ENCODE measurements at places on chromosomes 5 and 9.

DNA sequence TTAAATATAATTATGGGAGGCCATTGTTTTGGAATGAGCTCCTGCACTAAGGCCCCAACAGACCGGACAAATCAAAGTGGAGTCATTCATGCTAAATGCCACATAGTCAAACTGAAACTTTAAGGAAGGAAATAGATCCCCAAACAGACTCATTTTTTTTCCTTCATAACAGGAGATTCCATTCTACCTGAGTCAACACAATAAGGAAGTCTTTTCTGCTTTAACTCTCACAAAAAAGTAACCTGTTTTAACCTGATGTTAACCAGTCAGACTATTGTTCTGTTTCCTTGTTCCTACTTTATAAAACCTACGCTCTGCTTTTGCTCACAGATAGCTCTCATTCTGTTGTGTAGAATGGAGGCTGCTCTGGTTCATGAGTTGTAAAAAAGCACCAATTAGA lies 234.9 kb downstream of the YTHDC2 start:
- DNase-seq: no peak

DNA sequence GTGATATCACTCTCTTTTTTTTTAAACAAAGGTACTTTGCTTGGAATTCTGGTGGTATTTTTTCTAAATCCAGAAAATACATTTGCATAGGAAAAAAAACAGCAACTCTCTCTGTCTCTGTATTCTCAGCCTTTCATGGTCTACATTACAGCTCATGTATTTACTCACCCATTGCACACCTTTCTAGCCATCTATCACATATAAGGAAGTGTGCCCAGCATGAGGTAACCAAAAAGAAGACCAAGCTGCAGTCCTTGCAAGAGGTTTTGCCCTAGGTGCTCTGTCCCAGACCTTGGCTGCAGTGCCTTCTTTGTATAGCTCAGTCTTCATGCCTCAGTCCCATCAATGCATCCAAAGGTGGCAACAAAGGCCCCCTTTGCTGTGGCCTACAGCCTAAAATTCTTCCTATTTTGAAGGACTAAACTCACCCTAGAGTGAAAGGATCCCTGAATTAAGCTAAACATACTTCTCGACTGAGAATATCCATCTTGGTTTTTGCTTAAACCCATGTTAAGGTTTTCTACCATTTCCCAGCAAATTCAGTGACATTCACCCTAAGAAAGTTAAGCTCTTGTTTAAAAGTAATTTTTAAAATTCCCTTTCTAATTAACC lies 446.4 kb downstream of the KIF4B start:
- no peak for DNase-seq

GRCh38 chr5:179272326-179273072 lies 72.8 kb downstream of the ADAMTS2 start:
- DNase-seq: no peak

- DNase-seq: no peak
Observed at GRCh38 chr5:129820-130219, 37.9 kb downstream of the PLEKHG4B start.

DNA sequence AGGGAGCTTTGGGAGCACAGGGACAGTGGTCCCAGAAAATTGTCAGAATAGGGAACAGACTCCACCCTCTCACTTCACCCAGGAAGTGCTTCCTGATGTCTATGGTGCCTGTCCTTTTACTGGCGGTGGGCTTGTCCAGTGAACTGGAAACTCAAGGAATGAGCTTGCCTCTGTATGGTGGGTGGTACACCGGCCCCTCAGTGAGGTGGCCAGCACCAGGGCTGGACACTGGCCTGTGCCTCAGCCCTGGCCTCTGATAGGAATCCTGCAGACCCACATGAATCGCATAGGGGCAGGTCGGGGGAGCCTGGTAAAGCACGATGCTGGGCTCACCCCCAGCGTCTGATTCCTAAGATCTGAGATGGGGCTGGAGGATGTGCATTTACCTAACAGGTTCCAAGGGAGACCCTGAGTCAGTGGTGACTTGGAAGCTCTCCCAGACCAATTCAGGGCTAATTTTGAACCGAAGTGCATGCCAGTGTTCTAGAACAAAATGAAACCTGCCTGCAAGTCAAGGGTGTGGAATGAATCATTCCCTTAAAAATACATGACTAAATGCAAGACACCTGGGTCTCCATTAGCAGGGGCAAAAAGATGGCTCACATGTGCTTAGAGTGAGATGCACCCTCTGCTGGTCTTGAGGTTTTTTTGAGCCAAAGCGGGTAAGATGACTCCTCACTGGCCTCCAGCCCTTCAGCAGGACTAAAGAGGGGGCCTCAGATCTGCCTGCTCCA lies 178.3 kb downstream of the HSPA4 start:
- no peak for DNase-seq

DNA sequence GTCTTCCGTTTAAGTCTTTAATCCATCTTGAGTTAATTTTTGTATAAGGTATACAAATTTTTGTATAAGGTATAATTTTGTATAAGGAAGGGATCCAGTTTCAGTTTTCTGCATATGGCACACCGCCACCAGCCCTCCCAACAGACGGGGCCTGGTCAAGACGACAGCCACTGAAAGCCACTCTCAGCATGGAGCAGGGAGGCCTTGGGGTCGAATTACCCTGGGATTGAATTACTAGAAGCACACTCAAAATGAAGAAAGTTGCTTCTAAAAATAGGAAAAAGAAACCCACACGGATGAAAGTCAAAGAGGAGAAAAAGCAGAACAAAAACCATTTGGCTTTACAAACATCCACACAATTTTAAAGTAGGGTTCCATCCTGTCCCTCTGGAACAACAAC lies 586.2 kb upstream of the ADAMTS16 start:
- no peak for DNase-seq

DNA sequence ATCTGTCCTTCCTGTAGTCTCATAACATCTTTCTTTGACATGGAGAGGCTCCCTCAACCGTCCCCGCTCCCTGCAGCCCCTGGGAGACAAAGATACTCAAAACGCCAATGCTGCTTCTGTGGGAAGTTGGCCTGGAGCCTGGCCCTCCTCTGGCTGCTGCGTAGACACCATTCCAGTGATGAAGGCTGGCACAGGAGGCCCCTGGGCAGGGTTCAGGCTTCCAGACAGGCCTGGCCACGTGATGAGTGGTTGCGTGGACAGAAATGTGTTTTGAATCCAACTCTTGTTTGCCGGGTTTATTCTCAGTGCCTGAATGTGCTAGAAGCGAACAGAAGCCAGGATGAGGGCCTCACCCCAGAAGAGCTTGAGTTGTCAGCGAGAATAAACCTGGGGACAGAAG lies 43.2 kb upstream of the NKX2-5 start:
- no peak for DNase-seq

DNA sequence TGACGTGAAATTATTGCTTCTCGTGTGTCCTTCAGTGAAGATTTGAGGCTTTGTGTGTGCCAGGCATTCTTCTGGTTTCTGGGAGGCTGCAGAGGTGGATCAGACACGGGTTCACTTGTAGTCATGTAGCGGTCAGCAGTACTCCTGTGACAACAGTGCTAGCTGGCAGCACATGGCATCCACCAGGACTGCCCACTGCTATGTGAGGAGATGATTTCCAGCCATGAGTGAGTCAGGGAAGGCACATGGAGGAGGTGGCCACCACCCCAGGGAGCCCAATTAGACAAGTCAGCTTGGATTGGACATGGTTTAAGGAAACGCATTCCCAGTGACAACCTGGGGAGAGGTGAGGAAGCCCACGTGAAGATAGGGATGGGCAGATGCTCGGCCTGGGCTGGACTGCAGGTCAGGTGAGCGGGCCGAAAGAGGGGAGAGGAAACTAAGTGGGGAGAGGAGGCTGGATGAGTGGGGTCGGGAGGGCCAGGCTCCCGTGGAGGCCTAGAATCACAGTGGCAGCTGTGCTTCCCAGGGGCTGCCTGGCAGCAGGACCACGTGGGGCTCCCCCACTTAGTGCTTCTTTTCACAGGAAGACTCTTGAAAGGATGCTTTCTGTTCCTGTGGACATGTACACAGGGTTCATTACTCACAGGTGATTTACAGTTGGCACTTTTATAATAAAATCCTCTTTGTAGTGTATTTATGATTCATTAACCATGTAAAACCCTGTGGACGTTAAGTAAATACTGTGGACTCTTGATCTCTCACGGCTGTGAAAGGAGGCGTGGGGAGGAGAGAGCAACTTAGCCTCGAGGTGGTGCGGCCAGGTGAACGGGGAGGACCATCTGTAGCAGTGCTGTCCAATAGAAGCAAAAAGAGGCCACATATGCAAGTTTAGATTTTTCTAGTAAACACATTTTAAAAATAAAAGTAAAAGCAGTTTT lies 80.0 kb upstream of the OTULINL start:
- no peak for DNase-seq

DNA sequence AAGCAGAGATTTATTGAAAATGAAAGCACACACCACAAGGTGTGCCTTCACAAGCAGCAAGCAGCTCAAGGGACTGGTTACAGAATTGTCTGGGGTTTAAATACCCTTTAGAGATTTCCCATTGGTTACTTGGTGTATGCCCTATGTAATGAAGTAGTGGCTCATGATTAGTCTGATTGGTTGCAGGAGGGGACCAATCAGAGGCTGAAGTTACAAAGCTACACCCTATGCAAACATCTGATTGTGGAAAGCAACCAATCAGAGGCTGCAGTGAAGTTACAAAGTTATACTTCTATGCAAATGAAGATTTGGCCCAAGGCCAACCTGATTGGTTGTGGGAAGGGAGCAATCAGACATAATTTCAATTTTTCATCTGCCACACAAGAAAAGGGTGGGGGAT lies 119.9 kb downstream of the C9orf152 start:
- DNase-seq: no peak

- DNase-seq: no peak
Observed at GRCh38 chr5:175876107-175876506, 4.7 kb downstream of the CPLX2 start.

DNA sequence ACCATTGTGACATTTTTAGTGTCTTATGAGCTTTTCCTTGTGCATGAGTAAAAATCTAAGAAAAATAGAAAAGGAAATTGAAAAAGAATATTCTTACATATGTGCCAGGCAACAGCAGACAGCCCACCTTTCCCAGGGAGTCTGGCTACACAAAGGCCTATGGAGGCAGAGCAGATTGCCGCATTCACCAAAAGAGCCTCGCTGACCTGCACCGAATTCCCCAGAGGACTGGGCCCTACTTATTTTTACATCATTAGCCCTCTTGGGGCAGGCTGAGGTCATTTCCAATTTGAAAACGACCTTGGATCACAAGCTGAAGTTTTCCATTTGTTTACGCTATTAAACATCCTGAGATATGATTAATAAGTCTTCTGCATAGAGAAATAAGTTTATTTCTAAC lies 66.2 kb upstream of the WDR41 start:
- no peak for DNase-seq

DNA sequence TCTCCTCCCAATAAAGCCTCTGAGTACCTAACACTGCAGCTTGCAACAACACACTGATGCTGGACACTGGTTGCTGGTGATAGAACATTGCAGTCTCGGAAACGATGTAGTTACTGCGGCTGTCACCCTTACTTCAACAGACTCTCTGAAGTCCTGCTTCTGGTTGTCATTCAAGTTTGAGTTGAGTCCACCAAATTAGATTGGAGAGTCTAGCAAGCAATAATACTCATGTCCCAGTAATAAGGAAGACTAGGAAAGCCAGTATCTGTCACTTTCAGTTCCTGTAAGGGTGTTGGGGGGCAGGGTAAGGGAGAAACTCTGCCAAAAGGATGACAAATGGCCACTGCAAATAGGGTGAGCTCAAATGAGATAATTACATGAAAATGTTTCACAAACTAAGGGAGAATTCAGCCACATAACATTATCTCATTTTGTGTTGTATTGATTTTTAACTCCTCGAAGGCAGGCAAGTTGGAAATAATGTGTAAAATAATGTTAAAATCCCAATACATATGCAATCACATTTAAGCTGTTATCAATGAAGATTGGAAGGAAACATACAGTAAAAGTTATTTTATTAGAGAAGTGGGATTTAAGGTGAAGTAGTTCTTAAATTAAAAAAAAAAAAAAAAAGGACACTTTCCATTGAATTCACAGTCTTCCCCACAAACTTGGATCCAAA lies 849 bp upstream of the IFT74 start:
- DNase-seq: no peak

GRCh38 chr5:17243287-17244063 lies 26.0 kb downstream of the BASP1 start:
- no peak for DNase-seq

- DNase-seq: no peak
Observed at GRCh38 chr5:161676103-161676502, 9.4 kb upstream of the GABRA6 start.

- DNase-seq: no peak
Observed at GRCh38 chr5:82205005-82205404, 73.1 kb downstream of the RPS23 start.

GRCh38 chr5:123448017-123448617 lies 24.9 kb upstream of the CEP120 start:
- DNase-seq: no peak

- DNase-seq: no peak
Observed at GRCh38 chr9:135146766-135147473, 59.5 kb downstream of the OLFM1 start.

DNA sequence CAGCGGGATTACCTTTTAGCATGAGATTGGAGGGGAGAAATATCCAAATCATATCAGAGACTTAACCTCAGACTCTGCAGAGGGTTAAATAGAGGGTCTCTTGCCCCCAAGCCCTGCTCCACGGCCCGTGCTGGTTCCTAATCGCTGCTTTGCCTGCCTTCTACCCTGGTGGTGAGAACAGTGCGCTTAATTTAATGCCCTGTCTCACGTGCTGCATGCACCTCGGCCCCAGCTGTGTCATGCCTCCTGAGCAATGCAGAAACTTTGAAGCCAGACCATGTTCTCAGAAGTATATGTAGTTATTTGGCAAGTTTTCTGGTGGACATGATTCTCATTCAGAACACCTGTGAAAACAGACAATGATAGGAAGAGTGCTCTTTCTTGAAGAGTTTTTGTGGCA lies 1.4 kb downstream of the OTULIN start:
- DNase-seq: peak; percentile 27

DNA sequence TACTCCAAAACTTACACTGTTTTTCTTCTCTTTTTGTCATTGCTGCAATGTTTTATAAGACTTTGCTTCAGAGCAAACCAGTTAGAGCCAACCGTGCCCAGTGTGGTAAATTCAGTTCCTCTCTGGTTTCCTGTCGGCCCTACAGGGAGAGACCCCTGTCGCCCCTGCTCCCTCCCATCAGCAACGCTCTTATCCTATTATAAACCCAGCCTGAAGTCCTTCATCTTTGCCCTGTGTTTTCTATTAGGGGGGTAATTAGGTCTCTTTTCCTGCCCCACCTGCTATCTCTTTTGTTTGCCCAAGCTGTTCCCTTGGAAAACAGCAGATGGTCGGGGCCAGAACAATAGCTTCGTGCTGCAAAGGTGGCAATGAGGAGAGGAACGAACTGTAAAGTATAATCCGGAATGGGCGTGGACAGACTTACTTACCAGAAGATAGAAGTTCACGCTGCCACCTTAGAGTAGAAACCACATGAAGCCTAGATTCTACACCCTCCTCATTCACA lies 21.4 kb upstream of the OTULINL start:
- no peak for DNase-seq

- DNase-seq: no peak
Observed at GRCh38 chr9:2849941-2850340, 6.0 kb upstream of the PUM3 start.

GRCh38 chr5:118557251-118557661 lies 431.1 kb downstream of the DTWD2 start:
- no peak for DNase-seq
